ENCODE measurements at places on chromosomes 16 and 17.

DNA sequence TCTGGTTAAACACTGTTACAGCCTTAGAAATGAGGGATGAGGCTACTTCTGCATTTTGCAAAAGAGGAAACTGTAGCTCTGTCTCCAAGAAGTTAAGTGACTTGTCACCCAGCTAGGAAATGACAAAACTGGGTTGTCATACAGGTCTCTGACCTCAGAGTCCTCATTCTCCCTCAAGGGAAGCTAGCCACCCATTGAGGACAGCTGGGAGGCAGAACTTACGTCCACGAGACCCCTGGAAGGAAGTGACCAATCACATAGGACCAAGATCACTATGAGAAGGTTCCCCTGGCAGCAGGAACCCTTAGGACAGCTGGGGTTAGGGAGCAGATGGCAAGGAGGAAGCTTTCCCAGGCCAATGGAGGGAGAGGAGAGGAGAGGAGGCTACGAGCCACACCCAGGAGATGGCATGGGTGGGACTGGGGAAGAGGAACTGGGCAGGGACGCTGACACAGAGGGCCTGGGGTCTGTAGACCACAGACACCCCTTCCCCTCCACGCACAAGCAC is 11.2 kb downstream of the METTL22 start:
- DNase-seq, result peak; percentile 63

- DNase-seq, result no peak
Observed at GRCh38 chr17:64244165-64244564, 18.9 kb downstream of the TEX2 start.

- DNase-seq, result no peak
Observed at GRCh38 chr17:34412965-34413441, 50.0 kb upstream of the CCL1 start.

DNA sequence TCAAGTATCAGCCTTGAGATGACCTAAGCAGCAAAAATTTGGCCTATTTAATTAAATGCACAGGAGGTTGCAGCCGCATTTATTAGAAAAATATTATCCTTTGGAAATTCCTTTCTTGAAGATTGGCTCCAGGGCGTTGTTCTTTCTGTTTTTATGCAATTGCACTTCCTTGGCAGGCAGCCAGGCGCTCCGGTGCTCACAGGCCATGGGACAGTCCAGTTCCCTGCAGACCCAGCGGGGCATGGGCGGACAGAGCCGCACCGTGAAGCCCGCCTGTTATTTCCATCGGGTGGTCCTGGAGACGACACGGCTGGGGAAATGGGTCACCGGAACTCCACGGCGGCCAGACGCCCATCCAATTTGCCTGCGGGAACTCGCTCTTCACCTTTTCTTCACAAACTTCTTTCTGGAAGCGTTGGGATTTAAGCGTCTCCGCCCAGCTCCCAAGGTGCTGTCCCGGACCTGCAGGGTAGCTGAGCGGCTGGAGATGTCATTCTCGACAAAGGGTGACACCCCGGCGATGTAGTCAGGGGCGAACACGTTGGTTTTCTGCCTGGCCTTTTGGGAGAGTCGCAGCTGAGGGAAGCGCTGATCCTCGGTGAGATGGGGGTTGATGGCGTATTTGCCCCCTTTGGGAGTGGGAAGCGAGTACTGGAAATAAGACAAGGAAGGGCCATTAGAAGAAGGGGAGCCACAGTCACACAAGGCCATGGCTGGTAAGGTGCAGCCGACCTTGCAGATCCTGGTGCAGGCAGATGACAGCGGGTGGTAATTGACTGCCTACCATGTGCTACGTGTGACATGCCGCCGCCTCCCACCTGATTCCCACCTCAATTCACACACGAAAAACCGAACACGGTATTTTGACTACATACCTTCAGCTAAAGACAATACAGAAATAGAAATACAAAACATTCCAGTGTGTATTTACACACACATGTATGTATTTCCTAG is 12.5 kb downstream of the NOB1 start:
- DNase-seq, result no peak

- DNase-seq, result no peak
Observed at GRCh38 chr17:57011491-57012015, 33.6 kb downstream of the SCPEP1 start.

GRCh38 chr16:89565256-89565505 is 4.7 kb downstream of the RPL13 start:
- no peak for DNase-seq

DNA sequence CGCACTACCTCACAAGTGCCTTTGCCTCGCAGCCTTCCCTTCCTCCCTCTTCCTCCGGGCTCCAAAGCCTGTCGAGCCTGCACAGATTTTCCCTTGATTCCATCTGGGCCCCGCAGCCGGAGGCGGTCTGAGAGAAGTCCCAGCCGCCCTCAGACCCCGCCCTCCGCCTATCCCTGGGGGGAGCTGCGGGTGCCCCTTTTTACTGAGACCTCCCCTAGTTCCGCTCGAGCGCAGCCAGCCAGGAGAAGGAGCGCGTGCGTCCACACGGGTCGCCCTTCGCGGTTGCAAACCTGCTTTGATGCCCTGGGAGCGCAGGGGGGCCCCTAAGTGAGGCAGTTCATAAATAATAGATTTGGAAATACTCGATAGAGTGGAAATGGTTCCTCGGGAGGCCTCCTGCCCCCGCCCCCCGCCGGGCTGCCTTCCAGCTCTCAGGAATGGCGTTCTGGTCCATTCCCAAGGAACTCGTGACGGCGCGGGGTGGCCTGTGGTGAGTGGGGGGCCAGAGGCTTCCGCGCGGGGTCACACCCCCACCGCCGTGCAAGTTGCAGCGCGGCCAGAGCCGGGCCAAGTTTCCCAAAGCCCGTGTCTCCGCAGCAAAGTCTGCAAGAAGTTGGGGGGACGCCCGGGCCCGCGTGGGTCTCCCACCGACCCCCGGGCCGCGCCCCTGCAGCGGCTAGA is 610 bp downstream of the C16orf74 start:
- DNase-seq, result no peak

DNA sequence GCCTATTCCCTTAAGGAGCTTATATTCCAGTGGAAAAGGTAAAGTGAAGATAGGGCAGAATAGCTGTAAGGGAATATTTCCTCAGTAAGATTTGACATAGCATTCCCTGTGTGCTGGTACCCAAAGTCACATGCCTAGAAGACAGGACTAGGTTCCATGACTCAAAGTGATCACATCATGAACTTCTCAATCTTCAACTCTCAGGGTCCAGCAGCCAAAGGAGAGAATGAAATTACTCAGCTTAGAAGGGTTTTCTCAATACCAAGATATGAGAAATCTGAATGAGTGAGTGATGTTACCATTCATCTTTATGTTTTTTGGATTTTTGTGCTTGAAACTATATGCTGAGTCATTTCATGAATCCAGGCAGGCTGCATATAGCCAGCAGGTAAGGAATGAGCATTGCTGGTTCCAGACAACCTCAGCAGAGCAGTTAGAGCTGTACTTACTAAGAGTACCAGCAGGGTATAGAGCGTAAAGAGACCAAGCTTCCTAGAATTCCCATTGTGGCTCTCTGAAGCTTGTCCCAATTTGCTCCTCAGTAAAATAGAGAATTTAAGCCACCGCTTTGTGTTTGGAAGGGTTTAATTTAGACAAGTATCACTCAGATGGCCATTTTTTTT is 91.1 kb downstream of the ANKFN1 start:
- no peak for DNase-seq

DNA sequence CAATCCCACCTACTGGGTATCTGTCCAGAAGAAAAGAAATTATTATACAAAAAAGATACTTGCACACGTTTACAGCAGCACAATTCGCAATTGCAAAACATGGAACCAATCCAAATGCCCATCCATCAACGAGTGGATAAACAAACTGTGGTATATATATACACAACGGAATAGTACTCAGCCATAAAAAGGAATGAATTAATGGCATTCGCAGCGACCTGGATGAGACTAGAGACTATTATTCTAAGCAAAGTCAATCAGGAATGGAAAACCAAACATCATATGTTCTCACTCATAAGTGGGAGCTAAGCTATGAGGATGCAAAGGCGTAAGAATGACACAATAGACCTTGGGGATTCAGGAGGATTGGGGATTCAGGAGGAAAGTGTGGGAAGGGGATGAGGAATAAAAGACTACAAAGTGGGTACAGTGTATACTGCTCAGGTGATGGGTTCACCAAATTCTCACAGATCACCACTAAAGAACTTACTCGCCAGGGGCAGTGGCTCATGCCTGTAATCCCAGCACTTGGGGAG is 21.0 kb downstream of the CNOT1 start:
- DNase-seq, result no peak

- DNase-seq, result no peak
Observed at GRCh38 chr17:44653384-44653783, 2.9 kb upstream of the MEIOC start.

GRCh38 chr17:59027750-59028149 is 78.9 kb downstream of the TRIM37 start:
- DNase-seq, result no peak

- peak; percentile 70 for DNase-seq
Observed at GRCh38 chr17:75077496-75078283, 10.1 kb upstream of the SLC16A5 start.

GRCh38 chr16:11402745-11403533 is 57.7 kb downstream of the RMI2 start:
- no peak for DNase-seq

DNA sequence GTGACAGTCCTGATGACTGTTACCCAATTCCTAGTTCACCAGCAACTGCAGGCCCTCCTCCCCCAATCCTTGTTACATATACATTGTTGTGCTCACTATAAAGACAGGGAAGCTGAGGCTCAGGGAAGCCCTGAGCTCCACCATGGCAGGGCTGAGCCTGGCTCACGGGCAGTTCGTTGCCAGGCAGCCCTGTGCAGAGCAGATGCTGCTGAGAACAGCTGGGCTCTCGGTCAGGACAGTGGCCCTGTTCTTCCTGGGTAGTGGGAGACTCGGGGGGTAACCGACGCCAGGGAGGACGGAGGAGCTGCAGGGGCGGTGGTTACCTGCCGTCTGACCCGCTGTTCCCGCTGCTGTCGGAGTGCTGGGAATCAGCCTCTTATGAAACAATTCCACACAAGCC is 80.9 kb upstream of the ZNF469 start:
- no peak for DNase-seq

DNA sequence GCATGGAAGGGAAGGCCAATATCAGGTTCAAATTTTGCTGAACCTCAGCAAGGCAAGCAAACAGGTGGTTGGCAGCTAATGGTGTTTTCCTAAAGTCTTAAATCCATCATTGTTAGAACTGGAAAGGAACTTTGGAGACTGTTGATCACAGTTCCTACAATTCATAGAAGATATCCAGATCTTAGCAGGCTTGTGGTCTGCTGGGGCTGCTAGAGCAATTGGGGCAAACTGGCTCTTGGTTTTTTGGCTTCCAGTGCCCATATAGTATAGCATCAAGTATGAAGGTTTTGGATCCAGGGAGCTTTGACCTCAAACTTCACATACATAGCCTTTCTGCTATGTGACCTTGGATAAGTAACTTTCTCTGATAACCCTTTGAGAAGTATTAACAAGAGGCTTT is 49.7 kb downstream of the IGF2BP1 start:
- no peak for DNase-seq

- no peak for DNase-seq
Observed at GRCh38 chr16:76932541-76933211, 258.3 kb upstream of the MON1B start.

GRCh38 chr17:50763716-50764475 is 3.4 kb downstream of the ANKRD40CL start:
- DNase-seq, result no peak

DNA sequence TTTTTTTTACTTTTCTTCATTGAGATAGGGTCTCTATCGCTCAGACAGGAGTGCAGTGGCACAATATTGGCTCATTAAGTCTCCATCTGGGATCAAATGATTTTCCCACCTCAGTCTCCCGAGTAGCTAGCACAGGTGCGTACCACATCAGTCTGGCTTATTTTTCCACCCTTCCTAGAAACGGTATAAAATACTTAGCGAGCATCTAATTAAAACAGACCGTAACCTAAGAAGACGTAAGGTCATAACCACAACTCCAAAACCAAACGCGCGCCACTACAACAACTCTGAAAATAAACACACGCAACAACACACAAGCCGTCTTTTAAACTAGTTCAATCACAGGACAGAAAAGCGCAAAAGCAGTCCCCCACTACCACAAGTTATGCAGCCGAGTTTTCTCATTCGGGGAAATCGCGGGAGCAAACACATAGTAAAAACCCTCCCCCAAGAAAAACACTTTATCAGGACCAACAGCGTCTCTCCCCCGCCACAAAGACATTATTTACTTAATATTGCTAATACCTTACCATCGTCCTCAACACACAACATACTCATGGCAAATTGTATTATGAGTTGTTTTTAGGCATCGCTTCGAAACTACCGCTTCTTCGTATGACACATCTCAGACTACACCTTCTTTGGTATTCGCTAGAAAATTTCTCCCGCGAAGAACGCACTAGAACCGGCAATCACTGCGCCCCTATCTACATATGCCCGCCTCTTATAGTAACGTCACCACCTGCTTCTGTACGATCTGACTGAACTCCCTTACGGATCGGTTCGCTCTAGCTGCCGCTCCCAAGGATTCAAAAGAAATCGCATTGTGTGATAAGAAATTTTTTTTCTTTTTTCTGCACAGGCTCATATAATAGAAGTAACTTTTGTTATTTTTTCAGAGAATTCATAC is 32.8 kb downstream of the TEX14 start:
- peak; percentile 85 for DNase-seq

- no peak for DNase-seq
Observed at GRCh38 chr17:57959929-57960328, 4.7 kb upstream of the CUEDC1 start.

GRCh38 chr16:68486502-68487202 is 38.3 kb upstream of the SMPD3 start:
- no peak for DNase-seq

DNA sequence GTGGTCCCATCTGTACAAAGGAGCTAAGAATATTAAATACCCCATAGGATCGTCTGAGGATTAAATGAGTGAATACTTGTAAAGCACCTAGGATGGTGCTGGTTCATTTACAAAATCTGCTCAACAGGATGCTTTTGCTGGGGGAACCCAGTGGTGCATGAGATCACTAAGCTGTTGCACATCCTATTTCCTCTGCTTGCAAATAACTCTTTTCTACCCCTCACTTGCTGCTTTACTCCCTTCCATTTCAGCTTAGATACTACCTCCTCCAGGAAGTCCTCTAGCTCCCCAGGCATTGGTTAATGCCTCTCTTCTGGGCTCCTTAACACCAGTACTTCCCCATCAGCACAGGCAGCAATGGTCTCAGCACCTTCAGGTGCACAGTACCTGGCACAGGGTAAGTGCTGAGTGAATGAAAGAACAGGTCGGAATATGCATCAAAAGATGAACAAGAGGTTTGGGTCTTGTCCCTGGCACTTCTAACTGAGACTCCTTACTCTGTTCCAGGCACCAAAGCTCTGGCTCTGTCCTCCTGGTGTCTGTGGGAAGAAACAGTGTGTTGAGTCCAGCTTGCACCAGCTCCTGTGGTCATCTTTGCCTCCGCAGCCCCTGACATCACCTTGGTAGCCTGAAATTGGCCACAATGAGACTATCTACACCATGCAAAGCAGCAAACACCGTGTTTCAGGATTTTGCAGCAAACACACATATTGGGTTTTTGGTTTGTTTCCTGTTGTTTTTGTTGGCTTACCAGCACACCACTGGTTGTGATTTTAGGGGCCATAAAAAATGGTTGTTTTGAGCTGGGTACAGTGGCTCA is 24.1 kb upstream of the IL21R start:
- DNase-seq, result no peak

Data from CMK (cell line).